ENCODE measurements at places on chromosomes 3 and 15.

- no peak for DNase-seq
Observed at GRCh38 chr3:57980416-57980815, 27.8 kb upstream of the FLNB start.

DNA sequence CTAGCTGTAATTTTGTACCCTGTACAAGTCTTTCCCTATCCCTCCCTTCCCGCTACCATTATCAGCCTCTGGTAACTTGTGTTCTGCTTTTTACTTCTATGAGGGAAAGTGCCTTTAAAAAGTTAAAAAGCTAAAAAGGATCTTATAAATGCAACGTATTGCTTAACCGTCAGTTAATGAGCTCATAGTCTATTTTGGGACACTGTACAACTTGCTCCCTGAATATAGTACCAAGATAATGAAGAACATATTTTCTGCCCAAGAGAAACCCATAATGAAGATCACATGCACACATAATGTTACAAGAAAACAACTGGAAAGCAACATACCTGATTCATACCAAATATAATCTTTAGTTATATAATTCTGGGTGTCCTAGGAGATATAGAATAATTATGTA lies 22.6 kb downstream of the ZIC1 start:
- DNase-seq, result no peak

- peak; percentile 30 for DNase-seq
Observed at GRCh38 chr3:169945313-169945712, 21.3 kb upstream of the SEC62 start.

DNA sequence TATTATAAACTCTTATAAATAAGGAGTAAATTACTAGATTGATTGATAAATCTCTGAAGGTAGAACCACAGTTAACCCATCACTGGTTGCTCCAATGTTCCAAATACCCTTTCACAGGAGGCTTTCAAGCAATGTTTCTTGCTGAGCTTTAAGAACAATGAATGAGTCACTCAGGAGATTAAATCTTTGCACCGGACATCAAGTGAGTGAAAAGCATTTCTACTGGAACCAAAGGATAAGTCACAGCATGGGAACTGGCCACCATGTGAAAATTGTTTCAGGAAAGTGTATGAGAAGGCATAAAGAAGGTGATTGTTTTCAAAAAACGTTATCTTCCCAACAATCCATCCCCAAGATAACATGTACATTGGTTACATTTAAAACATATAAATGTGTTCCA lies 90.6 kb downstream of the CNTN3 start:
- no peak for DNase-seq

GRCh38 chr3:175267561-175267960 lies 408.4 kb downstream of the NAALADL2 start:
- no peak for DNase-seq
